ENCODE measurements at places on chromosomes 4 and X. TPM values are rescaled to one million over a fixed set of nuclear protein-coding genes. Genes with fewer than 3 reads are reported as not detected.

Gene HHIP
- 27.4 TPM for total RNA-seq

Gene CFAP299
- not detected for total RNA-seq

Gene MTNR1A
- not detected for total RNA-seq

Gene PNCK
- 0.90 TPM for total RNA-seq

Gene TEX28
- total RNA-seq, result not detected

Gene PRDX4
- total RNA-seq, result 442 TPM

Gene XAGE5
- total RNA-seq, result not detected

Gene SPANXB1
- not detected for total RNA-seq

Gene INTU
- total RNA-seq, result 4.5 TPM

Gene TNIP3
- total RNA-seq, result 0.81 TPM

Gene GAGE12H
- not detected for total RNA-seq

Gene PDZD4
- 1.1 TPM for total RNA-seq
